ENCODE measurements at places on chromosomes 1 and 21.

GRCh38 chr1:100643471-100644196 is 75.9 kb upstream of the VCAM1 start:
- H3K4me3 ChIP-seq: no peak overlapping the region
- no peaks in the 10 kb centered on the region for H3K4me1 ChIP-seq
- peaks cover under 1% of the 10 kb centered on the region for H3K36me3 ChIP-seq
- H3K27ac ChIP-seq: no peak overlapping the region
- H3K27me3 ChIP-seq: no peaks in the 10 kb centered on the region
- no peak for DNase-seq

DNA sequence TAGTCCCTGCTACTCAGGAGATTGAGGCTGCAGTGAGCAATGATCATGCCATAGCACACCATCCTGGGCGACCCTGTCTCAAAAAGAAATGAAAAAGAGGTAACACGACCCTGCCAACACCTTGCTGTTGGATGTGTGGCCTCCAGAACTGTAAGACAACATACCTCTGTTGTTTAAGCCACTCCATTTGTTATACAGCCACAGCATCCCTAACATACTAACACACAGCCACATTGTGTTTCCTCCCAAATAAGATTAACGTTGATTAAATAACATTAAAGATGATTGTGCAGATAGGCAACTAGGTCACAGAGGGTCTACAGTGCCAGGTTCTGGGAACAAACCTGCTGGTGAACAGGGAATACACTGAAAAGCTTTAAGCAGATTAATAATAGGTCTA is 170.4 kb downstream of the RERE start:
- no peak overlapping the region for H3K4me3 ChIP-seq
- no peak for DNase-seq
- peak overlapping the region; percentile 46 for H3K27ac ChIP-seq
- peaks cover 4% of the 10 kb centered on the region for H3K36me3 ChIP-seq
- H3K4me1 ChIP-seq: peaks cover 60% of the 10 kb centered on the region
- no peaks in the 10 kb centered on the region for H3K27me3 ChIP-seq

GRCh38 chr1:236122176-236122575 is 20.2 kb upstream of the GPR137B start:
- H3K4me1 ChIP-seq: peaks cover 6% of the 10 kb centered on the region
- no peak for DNase-seq
- no peaks in the 10 kb centered on the region for H3K36me3 ChIP-seq
- no peak overlapping the region for H3K27ac ChIP-seq

DNA sequence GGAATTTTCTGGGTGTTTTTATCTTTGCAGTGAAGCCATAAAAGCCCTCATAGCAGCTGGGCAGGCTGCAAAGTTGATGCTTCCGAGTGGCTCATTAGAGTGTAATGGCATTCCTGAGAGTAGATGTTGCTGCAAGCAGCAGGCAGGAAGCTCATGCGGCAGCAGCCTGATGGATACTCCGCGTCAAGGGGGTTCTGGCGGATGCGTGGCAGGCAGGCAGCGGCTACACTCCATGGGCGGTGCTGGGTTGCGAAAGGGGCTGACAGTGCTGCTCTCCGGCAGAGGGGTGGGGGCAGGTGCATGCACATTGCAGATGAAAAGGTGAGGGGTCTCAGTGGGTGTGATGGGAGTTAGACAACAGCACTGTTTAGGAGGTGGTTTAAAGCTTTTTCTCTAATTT is 93.2 kb upstream of the AJAP1 start:
- H3K36me3 ChIP-seq: peaks cover 73% of the 10 kb centered on the region
- no peak overlapping the region for H3K4me3 ChIP-seq
- no peaks in the 10 kb centered on the region for H3K4me1 ChIP-seq
- H3K27ac ChIP-seq: no peak overlapping the region
- DNase-seq: no peak

GRCh38 chr1:39576016-39576657 is 453 bp downstream of the PABPC4 start:
- peak; percentile 31 for DNase-seq
- H3K4me1 ChIP-seq: peaks cover 27% of the 10 kb centered on the region
- no peak overlapping the region for H3K27ac ChIP-seq
- peak overlapping the region; percentile 85 for H3K4me3 ChIP-seq
- H3K27me3 ChIP-seq: peaks cover 6% of the 10 kb centered on the region
- peaks cover 42% of the 10 kb centered on the region for H3K36me3 ChIP-seq

DNA sequence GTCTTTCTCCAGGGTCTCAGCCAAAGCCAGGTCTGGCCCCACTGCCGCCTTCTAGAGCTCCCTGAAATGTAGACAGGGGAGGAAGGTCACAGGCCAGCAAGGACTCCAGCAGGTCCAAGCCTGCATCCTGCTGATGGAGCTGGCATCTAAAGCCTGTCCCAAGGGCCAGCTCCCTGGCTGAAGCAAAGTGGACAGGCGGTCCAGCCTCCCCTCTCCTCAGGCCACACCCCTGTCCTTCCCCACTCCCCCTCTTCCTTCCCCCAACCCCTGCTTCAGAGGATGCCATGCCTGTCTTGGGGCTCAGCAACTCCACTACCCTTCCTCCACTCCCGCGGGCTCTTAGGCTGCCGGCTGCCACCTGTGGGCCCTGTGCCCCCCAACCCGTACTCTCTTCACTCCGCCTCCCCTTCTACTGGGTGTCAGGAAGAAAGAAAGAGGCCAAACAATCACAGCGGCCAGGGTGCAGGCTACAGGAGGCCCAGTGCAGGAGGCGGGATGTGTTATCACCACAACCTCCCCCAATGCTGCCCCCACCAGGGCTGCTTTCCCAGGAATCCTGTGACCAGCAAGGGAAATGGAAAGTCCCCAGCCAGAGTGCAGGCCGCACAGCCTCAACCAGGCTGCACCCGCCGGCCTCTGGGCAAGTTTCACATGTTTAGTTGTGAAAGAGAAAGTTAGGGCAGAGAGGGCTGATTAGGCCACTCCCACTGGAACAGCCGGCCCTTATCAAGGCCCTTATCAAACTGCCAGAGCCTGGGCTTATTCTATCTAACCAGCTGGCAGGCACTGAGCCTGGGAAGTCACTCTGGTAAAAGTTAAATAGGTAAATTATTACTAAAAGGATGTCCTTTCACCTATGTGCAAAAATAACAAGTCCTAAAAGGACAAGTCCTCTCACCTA is 34.1 kb downstream of the ACOT7 start:
- DNase-seq: peak; percentile 42
- no peak overlapping the region for H3K4me3 ChIP-seq
- H3K36me3 ChIP-seq: no peaks in the 10 kb centered on the region
- H3K27me3 ChIP-seq: no peaks in the 10 kb centered on the region
- peak overlapping the region; percentile 76 for H3K27ac ChIP-seq
- H3K4me1 ChIP-seq: peaks cover 44% of the 10 kb centered on the region

DNA sequence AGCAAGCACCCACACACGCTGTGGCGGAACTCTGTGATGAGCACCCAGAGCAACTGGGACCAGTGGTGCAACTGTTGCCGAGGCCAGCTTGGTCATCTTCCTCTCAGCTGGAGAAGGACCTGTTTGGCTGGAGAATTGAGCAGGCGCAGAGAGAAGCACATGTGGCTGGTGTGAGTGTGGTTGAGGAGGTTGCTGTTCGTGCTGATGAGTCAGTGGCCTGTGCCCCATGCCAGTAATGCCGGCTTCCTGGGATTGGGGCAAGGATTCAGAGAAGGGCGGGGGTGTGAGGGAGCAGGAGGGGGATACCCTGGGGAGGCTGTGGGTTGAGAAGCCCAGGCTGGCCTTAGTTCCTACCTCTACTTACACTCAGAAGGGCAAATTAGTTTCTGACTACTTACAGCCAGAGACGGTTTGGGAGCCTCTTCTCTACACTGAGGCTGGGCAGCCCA is 57.5 kb upstream of the EPS8L3 start:
- no peak for DNase-seq
- H3K36me3 ChIP-seq: peaks cover 4% of the 10 kb centered on the region
- no peak overlapping the region for H3K27ac ChIP-seq
- no peaks in the 10 kb centered on the region for H3K27me3 ChIP-seq
- peaks cover 9% of the 10 kb centered on the region for H3K4me1 ChIP-seq

- no peaks in the 10 kb centered on the region for H3K4me1 ChIP-seq
- H3K4me3 ChIP-seq: no peak overlapping the region
- H3K27me3 ChIP-seq: peaks cover 2% of the 10 kb centered on the region
- H3K27ac ChIP-seq: no peak overlapping the region
- no peak for DNase-seq
- H3K36me3 ChIP-seq: peaks cover 5% of the 10 kb centered on the region
Observed at GRCh38 chr21:44413566-44414290, 41.6 kb upstream of the LRRC3 start.

DNA sequence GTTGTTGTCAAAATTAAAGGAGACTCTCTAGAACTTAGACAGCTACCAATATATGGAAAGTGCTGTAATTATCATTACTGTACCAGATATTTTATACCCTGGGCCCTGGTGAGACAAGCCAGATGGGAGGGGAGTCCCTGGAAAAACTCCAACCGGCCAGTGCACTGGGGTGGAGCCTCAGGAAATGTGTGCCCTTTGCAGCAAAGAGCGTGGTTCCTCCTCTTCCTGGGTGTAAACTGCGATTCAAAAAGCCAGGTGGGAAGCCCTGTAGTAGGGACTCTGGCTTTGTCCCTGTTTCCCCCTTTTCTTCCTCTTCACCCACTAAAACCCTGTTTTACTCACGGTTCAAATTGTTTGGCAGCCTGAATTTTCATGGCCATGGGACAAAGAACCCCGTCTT is 812.3 kb downstream of the PLA2G4A start:
- no peak for DNase-seq
- peaks cover 52% of the 10 kb centered on the region for H3K36me3 ChIP-seq
- H3K4me1 ChIP-seq: peaks cover 31% of the 10 kb centered on the region
- H3K27me3 ChIP-seq: no peaks in the 10 kb centered on the region
- H3K4me3 ChIP-seq: no peak overlapping the region

DNA sequence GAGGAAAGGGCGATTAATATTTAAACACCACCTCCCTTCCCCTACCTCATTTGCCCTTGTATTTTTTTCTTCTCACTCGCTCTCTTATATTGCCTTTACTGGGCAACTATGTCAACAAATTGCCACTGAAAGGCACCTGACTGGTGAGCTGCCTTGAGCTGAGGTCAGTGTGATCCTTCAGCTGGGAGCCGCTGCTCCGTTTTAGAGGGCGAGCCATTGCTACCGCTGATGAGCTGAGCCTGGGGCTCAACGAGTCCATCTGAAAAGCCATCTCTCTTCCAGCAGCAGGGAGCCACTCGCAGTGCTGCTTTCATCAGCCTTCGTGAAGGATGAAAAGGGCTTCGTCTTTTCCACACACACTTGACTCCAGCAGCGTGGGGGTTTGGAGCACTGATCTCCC is 108.0 kb upstream of the KIF26B start:
- no peak overlapping the region for H3K27ac ChIP-seq
- peak; percentile 25 for DNase-seq
- peaks cover 35% of the 10 kb centered on the region for H3K4me1 ChIP-seq
- no peaks in the 10 kb centered on the region for H3K36me3 ChIP-seq
- H3K27me3 ChIP-seq: no peaks in the 10 kb centered on the region

- no peaks in the 10 kb centered on the region for H3K27me3 ChIP-seq
- DNase-seq: no peak
- peaks cover 14% of the 10 kb centered on the region for H3K4me1 ChIP-seq
Observed at GRCh38 chr1:85352055-85352454, 75.6 kb upstream of the BCL10 start.

DNA sequence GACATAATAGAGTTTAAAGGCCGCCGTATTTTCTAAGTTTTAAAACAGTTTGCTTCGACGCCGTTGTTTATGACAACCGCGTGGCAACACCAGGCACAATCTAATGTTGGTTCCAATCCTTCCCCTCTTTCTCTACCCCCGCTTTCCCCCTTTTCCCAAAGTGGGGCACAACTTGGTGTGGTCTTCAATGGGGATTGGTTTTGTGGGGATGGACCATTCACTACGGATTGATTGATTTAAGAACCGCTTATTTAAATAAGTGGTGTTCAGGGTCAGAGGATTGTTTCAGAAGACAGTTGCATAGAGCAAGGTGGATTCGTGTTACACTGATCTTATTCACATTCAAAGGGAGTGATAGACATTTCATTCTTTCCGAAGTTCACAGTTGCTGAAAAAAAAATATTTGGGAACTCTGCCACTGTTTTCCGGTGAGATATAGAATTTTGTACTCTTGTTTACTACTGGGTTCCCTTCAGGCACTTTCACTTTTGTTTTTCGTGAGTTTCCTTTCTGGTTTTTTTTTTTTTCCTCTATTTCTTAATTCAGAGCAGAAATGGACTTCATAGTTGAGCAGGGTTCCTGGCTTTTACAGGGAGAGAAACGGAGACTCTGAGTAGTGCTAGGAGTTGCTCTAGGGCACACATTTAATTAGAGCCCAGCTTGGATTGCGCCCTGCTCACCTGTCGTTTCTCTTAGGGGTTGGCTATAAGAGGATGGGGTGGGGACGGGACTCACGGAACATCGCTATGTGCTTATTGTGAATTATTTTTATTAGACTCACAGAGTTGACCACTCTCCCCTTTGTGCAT is 79.6 kb upstream of the AK4 start:
- H3K36me3 ChIP-seq: peaks cover 4% of the 10 kb centered on the region
- H3K27ac ChIP-seq: peak overlapping the region; percentile 81
- DNase-seq: no peak
- peaks cover 47% of the 10 kb centered on the region for H3K4me1 ChIP-seq
- no peaks in the 10 kb centered on the region for H3K27me3 ChIP-seq

- H3K4me3 ChIP-seq: no peak overlapping the region
- peaks cover 50% of the 10 kb centered on the region for H3K4me1 ChIP-seq
Observed at GRCh38 chr1:47576758-47577115, 138.9 kb downstream of the FOXD2 start.

DNA sequence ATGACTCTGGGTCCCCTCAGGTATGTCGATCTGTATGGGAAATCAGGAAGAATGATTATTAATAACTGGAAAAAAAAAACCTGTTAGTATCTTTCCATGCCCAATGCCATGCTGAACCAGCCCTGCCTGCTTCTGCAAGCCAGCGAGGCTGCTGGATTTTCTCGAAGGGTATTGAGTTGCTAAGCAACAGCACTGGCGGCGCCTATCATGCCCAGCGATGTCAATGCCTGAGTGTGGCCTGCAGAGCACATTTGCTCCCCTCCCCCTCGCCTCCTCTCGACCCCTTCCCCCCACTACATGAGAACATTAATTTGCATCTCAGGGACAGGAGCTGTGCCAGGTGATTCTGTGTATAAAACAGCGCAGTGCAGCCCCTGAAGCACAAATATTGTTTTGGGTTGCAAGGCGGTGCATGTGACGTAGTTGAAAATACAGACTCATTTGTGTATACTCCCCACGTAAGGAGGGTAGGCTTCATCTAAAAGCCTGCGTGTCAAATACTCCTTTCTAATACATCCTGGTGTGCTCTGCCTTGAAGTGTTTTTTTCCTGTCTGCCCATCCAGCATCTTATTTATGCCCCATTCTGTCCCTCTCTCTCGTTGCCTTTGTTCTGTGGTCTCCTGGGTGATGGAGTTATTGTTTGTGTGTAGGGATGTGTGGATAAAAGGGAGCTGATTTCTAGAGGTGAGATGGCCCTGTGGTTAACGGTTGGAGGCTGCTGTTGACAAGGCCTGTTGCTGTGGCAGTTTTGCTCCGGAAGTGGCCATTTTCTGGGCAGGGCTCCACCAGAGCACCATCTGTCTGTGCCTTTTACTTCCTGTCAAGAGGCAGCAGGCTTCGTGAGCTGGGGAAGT is 32.7 kb upstream of the ATP5PO start:
- peaks cover 36% of the 10 kb centered on the region for H3K4me1 ChIP-seq
- peaks cover 17% of the 10 kb centered on the region for H3K36me3 ChIP-seq
- peak overlapping the region; percentile 55 for H3K4me3 ChIP-seq
- DNase-seq: peak; percentile 75
- peak overlapping the region; percentile 99 for H3K27ac ChIP-seq

Measured in WTC11 (cell line).